Mammary epithelial cell (primary cell): ENCODE measurements at places on chromosomes 6 and 20.

- peak; percentile 35 for DNase-seq
Measured at GRCh38 chr6:44268095-44268628, 2.1 kb upstream of the TMEM151B start.

GRCh38 chr20:57844626-57845596, 135.1 kb upstream of the PMEPA1 start:
- no peak for DNase-seq

- no peak for DNase-seq
Measured at GRCh38 chr20:51379601-51380341, 162.7 kb downstream of the NFATC2 start.

DNA sequence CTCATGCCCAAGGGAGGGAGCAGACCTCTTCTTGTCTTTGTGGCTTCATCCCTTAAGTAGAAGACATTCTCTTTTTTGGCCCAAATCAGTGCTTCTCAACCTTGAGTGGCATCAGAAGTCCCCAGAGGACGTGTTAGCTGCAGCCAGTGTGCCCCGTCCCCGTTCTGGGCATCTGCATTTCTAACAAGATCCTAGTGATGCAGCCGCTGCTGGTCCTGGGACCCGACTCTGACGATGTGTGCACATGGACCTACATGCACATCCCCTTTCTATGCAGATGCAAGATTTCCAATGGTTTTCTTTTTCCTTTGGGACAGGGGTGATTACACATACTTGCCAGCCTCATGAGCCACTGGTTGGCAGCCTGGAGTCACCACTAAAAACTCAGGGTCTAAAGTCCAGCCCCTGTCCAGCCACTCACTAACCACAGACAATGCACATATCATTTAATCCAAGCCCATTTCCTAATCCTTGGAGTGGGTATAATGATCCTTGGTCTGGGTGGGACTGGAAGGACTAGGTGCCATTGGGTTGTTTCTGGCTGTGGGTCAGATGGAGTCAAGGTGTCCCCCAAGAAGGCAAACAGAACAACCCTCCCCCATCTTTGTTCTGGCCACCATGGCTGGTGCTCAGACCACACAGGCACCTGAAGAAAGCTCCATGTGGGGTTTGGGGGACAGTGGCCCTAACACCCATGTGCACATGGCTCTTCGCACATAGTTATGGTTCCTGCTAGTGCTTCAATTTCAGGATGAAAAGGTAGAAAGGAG, 6.4 kb downstream of the ACSS1 start:
- DNase-seq, result no peak

DNA sequence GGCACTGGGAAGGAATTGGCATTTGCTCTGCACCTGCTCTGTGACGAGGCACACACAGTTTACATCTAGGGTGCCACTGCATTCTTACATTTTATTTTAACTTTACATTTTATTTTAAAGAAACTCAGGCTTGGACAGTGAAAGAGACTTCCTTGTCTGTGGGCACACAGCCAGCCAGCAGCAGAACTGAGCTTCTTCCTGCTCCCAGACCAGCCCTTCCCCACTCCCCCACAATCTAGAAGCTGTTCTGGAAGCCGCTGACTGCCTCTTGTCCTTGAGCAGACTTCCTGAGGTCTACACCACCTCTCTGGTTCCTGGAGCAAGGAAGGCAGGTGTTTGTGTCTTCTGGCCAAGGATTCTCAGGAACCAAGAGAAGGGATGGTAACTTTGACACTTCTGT, 27.9 kb upstream of the CD93 start:
- no peak for DNase-seq

DNA sequence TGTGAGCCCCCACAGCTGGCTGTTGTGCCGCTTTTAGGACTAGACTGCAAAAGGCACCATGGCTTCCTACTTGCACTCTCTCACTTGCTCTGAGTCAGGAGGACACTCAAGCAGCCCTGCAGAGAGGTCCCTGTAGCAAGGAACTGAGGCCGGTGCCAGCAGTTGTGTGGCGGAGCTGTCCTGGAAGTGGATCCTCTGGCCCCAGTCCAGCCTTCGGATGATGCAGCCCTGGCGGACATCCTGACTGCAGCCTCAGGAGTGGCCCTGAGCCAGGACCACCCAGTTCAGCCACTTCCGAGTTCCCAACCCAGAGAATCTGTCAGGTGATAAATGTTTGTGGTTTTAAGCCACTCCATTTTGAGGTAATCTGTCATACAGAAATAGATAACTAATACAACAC, 17.5 kb downstream of the CTCFL start:
- no peak for DNase-seq

DNA sequence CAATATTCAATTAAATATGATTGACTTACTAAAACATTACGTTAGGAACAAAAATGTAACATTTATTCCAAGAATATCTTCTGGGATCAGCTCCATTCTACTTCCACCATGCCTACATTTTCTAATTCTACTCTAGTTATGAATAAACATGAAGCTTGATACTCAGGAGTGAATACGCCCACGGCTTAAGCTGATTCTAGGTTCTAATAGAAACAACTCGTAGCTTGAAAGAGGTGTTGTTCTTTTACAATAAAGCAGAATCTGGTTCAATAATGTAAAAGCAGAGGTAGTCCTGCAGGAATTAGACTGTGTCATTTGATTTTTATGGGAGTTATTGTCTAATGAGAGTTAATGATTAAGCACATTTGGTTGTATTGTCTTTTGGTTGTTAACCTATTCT, 107.3 kb upstream of the OLIG3 start:
- no peak for DNase-seq

- DNase-seq, result no peak
Measured at GRCh38 chr20:40983898-40984297, 44.7 kb upstream of the TOP1 start.

DNA sequence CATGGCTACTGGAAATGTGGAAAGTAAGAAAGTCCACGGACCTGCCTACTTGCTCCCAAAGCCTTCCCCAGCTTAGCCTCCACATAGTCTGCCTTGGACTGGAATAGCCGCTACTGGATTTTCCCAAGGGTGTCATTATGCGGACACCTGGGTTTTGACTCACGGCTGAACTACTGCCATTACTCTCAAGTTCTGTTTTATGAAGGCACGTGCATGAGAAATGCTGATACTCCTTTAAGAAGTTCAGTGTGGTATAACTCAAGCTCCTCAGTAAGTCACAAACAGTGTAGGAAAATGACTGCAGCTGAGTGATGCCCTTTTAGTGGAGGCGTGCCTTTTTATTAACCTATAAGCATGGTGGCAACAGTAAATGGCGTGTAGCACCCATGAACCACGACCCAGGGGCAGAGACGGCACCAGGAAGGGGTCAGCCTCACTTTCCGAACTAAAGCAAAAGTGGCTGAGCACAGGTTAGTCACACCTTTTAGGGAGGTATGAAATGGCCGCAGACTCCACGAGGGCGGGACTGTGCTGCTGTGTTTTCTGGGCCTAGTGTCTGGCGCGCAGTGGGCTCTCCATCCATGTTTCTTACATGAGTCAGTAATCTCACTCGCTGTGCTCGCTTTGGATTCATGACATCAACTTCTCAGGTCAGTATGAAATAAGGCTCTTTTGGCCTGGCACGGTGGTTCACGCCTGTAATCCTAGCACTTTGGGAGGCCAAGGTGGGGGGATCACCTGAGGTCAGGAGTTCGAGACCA, 23.9 kb downstream of the PSMG4 start:
- DNase-seq, result no peak

- DNase-seq, result no peak
Measured at GRCh38 chr6:84333842-84334241, 106.4 kb upstream of the CEP162 start.

DNA sequence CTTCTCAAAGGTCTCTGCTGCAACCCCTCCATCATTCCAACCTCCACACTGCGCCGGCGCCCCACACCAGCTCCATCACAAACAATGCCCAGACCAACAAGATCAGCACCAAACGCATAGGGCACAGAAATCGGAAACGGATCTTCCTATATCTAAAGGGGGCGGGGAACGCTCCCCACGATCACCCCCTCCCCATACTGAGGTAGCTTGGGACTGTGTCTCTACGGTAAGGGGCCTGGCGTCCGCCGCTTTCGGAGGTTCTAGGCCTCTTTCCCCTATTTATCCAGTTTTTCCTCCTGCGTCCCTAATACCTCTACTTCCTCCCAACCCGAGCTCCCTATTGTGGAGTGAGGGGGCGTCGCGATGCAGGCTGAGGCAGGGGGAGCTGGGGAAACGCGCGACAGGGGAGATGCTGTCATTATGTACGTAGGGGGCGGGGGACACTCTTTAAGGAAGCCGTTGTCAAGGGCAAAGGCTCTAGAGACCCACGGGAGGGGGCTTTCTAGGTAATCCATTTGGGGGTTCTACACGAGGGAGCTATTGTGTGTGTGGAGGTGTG, 909 bp downstream of the DNAAF9 start:
- peak; percentile 18 for DNase-seq

DNA sequence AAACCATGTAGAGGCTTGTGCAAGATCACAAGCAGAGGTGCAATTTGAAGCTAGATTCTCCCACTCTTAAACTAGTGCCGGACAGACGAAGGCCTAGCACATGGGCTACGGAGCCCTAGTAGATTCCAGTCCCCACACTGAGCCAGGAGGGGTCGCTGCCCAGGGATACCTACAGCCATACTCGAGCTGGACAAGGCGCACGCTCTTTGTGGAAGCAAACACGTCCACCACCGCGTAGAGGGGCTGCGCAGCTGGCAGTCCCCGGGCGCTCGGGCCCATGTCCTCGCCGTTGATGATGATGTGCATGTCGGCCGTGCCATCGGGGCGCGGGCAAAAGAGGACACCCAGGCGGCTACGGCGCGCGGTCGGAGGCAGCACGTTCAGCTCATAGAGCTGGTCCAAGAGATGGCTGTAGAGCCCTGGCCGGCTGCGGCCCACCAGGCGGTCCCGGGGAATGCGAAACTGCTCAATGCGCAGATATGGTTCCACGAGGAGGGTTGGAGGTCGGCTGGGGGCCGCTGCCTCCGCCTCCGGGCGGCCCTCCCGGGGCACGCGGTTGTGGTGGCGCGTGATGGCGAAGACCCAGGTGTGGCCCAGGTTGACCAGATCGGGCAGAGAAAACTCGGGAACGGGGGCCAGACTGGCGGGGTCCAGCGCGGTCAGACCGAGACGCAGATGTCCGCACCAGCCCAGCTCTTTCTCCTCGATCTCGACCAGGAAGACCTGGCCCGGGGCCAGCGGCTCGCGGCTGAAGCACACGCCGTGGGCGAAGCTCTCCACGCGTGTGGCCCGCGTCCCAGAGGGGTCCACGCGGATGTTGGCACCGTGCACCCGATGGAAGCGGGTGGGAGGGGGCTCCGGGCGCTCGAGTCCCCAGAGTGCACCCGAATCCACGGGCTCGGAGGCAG, 677 bp downstream of the NEURL2 start:
- no peak for DNase-seq

DNA sequence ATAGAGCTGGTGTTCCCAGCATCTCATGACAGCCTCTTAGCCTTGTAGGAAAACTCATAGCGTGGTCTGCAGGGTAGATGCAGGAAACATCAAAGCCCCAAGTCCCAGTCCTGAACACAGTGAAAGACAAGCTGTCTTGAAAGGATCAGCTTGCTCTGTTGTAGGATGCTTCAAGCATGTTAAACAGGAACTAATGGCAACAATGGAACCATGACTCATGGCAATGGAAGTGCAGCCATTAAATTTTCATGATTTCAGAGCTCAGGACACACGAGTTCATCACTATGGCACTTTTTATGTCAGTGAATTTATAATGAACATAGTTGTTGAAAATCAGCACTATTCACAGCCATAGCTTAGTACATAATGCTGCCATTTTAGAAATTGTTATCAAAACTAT, 367.7 kb downstream of the KIF16B start:
- DNase-seq, result no peak

- peak; percentile 3 for DNase-seq
Measured at GRCh38 chr6:13048113-13048512, 280.2 kb downstream of the TBC1D7 start.

- peak; percentile 82 for DNase-seq
Measured at GRCh38 chr6:36368921-36369865, 18.3 kb downstream of the ETV7 start.

DNA sequence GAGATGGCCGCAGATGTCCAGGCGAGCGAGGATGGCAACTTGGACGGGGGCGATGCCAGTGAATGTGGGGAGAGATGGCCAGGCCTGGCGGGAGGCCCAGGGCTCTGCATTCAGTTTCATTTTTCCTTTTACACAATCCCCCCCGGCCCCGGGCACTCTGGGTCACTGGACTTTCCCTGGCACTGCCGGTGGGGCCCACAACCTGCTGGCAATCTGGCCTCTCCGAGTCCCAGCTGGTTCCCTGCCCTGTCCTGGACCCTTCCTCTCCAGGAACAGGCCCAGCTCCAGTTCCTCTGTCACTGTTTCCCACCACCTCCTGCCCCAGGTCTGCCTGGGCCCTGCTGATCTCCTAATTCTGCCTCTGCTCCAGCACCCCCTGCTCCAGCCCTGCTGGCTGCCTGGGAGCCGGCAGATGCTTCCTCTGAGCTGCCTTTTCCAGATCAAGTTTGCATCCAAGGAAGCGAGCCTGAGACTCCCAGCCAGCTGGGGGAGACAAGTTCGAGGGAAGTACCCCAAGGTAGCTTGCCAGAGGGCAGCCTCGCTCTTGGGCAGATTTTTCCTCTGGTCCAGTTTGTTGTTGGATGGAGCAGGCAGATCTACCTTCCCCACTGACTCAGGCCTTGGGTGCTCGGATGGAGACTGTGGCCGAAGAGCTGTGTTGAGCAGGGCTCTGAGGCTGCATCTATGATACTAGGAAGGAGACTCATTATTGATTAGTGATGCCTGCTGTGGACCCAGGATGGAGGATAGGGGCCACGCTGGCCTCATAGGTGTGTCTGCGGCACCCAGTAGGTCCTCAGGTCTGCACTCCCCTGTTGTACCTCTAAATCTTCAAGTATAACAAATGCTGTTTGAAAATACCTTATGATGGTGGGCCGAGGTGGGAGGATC, 83.2 kb downstream of the CEBPB start:
- DNase-seq, result no peak

GRCh38 chr20:59104831-59105230, 58.8 kb upstream of the ZNF831 start:
- no peak for DNase-seq

DNA sequence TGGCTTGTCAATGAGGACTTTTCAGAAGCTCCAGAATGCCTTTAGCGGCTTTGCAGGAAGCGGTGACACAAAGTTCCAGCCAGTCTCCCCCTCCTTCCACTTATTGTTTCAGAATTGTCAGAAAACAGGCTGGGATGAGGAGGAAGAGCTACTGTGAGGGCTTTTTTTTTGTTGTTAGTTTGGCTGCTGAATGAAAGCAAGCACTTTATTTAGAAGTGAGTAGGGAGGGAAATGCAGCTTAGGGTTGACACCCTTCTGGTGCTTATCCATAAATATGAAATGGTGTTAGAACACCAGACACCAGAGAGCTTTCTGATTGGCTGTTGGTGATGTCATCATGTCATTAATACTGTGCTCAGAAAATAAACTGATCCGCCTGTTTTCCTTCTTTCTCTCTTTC, 251.5 kb downstream of the SOX4 start:
- DNase-seq, result no peak

DNA sequence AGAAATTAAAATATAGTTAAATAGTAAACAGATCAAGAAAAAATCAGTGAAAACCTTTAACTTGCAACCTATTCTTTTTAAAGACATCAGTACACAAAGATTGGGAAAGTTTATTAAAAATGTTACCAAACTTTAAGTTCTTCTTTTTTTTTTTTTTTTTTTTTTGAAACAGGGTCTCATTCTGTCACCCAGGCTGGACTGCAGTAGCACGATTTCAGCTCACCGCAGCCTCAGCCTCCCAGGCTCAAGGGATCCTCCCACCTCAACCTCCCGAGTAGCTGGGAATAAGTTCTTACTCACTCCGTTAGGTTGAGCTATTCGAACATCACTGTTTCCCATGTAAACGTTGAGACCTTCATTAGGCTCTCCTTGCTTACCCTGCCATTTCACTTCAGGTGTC, 5.6 kb downstream of the MAP3K5 start:
- DNase-seq, result no peak

GRCh38 chr6:19788686-19789085, 48.5 kb upstream of the ID4 start:
- no peak for DNase-seq
